OCI-M1 (cell line): ENCODE measurements at places on chromosomes 4 and X.

DNA sequence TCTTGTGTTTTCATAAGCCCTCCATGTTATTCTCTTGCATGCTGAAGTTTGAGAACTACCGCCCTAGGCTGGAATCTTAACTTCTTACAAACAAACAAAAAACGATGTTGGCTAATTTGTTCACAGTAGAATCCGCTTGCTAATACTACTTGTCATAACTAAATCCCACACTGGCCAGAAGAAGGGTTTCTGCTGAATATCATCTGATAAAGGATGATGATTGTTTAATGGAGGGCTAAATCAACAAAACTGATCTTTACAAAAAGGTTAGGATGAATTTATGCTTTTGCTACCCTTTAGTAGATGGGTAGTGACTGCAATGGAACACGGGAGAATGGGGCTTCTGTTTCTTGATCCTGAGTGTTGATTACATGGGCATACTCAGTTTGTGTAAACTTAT is 42.3 kb downstream of the SPATA4 start:
- no peak for DNase-seq

GRCh38 chr4:11014199-11014598 is 329.6 kb upstream of the CLNK start:
- no peak for DNase-seq

GRCh38 chrX:38426785-38427184 is 74.4 kb downstream of the OTC start:
- DNase-seq: peak; percentile 66

DNA sequence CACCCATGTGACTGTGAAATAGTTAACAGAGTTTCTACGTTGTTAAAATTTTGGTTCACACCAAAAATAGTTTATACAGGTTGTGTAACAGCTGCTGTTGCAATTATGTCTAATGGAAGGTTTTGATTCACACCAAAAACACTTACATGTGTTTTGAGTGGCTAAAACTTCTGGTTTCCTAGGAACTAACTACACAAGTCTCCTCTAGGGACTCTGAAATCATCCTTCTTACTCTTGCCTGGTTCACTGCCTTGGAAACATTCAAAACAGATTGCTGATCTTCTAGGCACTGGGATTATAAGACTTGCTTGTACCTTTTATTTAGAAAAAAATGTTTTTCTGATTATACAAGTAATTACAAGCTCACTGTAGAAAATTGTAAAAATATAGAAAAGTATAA is 14.9 kb upstream of the MORC4 start:
- no peak for DNase-seq

GRCh38 chr4:85672116-85672515 is 197.2 kb downstream of the ARHGAP24 start:
- no peak for DNase-seq

DNA sequence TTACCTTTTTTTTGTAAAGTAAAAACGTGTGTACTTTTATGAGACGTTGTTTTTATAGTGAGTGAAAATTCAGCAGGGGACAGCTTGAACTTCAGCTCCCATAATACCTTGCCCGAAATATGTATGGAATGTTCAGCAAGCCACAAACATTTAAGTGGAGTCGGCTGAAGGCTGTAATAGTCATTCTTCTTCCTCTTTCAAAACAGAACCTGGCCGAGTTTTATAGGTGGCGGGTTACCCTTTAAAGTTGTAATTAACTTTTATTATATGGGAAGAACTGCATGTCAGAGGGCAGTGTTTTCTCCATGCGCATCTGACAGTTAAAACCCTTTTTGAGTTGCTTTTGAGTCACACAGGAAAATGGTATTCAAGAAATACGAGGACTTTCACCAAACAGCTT is 50.7 kb downstream of the CLDN34 start:
- no peak for DNase-seq

DNA sequence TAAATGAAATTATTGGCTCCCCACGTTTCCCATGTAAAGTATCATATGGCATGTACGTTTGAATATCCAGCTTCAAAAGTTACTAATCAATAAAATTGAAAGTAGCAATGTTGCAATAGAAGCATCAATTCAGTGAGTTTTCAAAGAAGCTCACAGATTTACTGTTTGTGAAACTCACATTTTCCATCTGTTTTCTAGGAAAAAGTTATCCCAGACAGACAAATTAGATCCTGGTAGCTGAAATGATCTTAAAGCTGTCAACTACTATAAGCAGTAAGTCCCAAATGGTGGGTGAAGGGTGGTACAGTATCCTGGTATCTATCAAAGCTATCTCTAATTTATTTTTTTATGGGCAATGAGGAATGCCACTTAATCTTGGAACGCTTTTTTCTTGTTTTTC is 60.7 kb upstream of the MXRA5 start:
- DNase-seq: no peak

- peak; percentile 67 for DNase-seq
These were observed 56.7 kb downstream of the ANK2 start for GRCh38 chr4:113106108-113106507.

GRCh38 chrX:41445171-41445570 is 2.0 kb upstream of the NYX start:
- DNase-seq: no peak

DNA sequence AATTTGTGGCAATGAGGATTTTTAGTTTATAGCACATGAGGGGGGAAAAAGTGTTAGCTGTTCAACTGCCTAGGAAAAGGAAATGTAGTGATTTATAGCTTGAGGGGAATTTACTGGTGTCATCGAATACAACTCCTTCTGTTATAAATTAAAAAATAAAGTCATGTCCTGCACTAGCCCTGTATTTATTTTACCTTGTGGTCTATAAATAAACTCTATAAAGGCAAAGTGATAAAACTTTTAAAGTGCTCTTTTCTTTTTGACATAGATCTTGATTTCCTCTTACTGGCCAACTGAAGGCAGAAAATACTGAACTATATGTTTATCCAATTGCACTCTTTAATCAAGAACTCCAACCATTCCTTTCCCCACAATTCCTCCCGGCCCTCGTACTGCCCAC is 672.1 kb upstream of the SLIT2 start:
- no peak for DNase-seq

DNA sequence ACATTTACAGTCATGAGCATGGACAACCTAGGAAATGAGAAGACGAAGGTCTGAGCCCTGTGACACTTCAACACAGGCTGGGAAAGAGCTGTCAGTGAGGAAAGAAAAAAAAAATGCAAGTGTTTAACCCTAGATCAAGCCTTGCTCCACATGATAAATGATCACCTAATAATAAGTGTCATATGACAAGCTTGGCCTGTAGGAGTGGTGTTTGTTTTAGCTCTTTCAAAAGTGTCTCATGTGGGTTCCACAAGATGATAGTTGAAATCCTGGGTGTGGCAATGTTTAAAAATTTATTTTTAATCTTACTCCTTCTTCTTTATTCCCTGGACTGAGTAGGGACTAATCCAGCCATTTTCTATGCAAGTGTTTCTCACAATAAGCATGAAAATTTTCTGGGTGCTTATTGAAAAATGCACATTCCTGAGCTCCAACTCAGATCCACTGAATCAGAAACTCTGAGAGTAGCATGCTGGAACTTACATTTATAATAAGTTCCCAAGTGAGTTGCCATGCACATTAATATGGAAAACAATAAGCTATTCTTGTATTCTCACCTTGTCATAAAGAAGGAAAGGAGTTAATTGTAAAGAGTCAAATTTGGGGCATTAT is 138.3 kb downstream of the AREG start:
- no peak for DNase-seq

DNA sequence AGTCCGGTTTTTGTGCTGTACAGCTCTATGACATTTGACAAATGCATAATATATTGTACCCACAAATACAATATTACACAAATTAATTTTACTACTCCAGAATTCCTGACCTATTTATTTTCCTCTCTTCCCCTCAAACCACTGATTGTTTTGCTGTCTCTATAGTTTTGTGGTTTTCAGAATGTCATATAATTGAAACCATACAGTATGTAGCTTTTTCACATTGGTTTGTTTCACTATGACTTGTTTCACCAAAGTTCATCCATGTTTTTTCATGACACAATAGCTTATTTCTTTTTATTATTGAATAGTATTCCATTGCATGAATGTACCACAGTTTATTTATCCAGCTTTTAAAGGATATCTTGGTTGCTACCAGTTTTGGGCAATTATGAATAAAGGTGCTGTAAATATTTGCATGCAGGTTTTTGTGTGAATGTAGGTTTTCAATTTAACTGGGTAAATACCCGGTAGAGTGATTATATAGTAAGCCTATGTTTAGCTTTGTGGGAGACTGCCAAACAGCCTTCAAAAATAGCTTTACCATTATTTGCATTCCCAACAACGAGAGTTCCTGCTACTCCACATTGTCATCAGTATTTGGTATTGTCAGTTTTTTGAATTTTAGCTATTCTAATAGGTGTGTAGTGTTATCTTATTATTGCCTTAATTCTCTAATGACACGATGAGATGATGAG is 25.9 kb downstream of the RNF175 start:
- no peak for DNase-seq

DNA sequence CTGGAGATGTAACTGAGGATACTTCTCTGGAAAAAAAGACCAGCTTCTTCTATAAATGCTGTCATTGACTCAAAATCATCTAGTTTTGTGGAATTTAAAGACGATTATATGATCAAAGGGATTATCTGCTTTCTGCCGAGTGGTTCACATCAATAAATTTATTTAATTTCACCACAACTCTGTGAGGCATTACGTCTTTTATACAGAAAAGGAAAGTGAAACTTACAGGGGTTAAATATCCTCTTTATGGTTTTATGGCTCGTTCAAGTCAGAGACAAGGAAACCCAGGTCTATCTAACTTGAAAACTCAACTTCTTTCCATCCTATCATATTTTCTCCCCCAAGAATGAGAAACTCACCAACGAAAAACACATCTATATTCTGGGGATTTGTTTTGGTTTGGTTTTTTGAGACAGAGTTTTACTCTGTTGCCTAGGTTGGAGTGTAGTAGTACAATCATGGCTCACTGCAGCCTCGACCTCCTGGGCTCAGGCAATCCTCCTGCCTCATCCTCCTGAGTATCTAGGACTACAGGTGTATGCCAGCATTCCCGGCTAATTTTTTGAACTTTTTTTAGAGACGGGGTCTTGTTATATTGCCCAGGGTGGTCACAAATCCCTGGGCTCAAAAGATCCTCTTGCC is 377.9 kb upstream of the EMCN start:
- DNase-seq: peak; percentile 79

- no peak for DNase-seq
These were observed 17.1 kb upstream of the HERC3 start for GRCh38 chr4:88575186-88575585.

DNA sequence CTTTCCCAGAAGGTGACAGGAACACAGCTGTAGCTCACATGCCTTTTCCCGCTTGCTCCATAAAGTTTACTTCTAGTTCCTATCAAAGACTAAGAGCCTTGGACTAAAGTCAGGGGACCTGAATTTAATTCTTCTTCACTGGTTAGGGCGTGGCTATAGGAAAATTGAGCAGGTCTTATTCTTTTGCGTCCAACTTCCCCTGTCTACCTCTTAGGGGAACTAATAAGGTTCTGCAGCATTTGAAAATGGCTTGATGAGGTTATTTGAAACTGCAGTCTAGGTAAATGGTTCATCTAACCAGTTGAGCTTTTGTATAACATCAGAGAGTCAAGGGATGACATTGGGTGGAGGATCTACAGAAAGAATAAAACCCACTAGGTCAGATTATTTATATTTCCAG is 2.6 kb downstream of the ARHGAP10 start:
- no peak for DNase-seq

- no peak for DNase-seq
These were observed 53.6 kb downstream of the PCDH19 start for GRCh38 chrX:100356351-100356896.

DNA sequence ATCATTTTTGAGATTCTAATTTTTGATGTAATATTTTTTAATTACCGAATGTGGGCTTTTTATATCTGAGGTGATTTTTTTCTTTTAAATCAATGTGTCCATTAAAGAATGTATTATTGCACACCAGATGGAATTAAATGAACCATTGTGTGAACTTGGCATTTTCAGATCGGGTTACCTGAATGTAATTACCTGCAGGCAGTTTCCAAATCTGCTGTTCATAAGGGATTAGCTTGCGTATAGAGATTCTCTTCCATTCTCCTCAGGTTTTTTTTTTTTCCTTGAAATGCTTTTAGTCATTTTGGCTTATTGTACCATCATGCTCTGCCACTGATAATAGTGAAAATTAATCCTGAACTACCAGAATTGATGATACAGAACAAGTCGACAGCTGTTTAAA is 511.5 kb upstream of the ATOH1 start:
- no peak for DNase-seq

- DNase-seq: no peak
These were observed 4.1 kb downstream of the FOXO4 start for GRCh38 chrX:71099736-71100135.

- no peak for DNase-seq
These were observed 913 bp upstream of the SMIM10L2A start for GRCh38 chrX:135420831-135421230.

DNA sequence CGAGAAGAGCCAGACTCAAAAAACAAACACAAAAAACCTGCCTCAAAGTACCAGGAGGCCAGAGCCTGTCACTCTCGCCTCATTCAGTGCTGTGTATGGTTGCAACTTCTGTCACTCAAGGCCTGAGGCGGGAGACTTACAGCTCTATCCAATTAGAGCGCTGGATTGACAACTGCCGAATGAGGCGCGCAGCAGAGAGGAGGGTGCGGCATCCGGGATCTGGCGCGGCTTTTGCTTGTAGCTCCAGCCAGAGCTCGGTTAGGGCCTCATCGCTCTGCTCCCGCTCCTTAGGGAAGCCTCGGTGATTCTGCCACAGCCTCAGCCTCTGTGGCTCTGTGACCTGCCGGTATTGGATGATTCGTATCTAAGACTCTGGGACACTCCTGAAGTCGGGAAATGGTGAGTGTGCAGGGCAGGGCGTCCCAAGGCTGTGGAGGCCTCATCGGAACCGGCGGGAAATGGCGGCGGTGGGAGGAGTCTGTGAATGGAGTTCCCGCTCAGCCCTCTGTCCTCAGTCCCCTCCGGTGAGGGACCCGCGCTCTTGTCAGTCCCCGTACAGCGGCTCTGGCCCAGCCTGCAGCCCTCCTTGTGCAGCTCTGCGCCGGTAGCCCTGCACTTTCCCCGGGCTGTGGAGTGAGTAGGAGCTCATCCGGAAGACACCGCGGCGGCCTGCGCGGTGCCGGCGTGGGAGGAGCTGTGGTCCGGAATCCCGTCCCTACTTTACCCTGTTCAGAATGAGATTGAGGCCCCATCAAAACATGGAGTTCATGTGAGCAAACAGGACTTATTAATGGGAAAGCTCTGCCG is at the start of gene ZNF718:
ZNF718 (plus strand) TSS at position 227 of the 807 bp plus-strand sequence; CDS start at position 397, 170 bp downstream.
- peak; percentile 98 for DNase-seq

GRCh38 chrX:131626681-131627296 is 82.9 kb downstream of the OR13H1 start:
- DNase-seq: peak; percentile 7

DNA sequence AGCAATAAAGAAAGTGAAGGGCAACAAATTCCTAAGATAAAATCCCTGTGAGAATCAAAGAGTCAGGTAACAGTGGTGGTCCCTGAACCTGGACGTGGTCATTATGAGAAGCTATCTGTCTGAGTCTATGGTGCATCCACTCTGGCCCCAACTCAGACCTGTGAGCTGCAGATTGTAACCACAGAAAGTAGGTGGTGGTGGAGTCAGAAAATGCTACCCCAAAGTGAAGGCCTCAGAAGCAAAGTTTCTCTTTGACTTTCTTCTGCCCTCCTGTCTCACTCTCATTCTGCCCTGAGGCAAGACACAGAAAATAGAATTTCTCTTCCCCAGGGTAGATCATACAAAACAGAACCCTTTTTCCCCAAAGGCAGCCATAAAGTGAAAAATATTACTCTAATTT is 84.1 kb upstream of the NEIL3 start:
- no peak for DNase-seq

- DNase-seq: no peak
These were observed 122.0 kb upstream of the LNX1 start for GRCh38 chr4:53713296-53713695.
